Stimulated activated CD8-positive, alpha-beta memory T cell treated with anti-CD3 and anti-CD28 coated beads, Interleukin-12 subunit alpha, Interleukin-12 subunit beta, amount 100 ng/mL, for 4 hours (primary cell): ENCODE measurements at places on chromosomes 12 and 14.

DNA sequence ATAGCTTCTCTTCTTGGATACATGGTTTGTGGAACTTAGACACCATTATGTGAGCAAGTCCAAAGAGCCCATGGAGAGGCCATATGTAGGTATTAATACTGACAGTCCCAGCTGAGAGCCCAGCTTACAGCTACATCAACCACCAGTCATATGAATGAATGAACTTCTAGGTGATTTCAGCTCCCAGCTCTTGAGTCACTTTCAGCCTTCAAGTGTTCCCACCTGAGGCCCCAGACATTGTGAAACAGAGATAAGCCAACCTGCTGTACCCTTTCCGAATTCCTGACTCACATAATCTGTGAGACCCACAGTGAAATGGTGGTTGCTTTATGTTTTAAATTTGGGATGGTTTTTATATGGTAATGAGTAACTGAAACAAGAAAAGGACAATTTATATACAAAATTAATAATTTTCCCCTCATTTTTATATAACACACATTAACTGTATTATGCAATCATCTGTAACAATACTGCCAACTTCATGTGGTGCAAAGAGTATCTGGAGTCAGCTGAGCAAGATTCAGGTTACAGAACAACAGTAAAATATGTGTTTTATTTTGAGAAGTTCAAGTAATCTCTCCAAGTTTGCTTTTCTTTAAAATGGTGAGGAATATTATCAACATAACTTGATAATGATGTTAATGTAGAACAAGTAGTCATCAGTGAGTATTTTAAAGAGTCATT is 27.7 kb upstream of the FBXO33 start:
- DNase-seq, result no peak

- DNase-seq, result no peak
These were observed 389.6 kb upstream of the ATP2B1 start for GRCh38 chr12:90098132-90098779.

DNA sequence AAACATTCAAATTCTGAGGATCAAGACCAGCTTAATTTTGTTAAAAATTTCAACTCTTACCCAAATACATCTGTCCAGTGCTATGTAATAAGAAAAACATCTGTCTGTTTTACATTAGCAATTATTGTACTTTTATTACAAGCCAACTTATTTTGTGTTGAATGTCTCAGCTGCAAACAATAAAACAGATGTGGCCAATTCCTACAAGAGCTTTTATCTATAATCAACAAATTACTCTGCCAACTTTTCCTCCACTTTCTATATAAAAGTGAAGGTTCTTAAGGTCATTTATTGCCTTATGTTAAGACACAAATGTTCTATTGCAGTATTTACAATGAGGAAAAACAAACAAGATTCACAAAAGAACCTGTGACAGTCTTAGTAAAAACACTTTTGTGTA is 72.7 kb downstream of the NOVA1 start:
- no peak for DNase-seq

- DNase-seq, result no peak
These were observed 21.4 kb upstream of the ANKRD9 start for GRCh38 chr14:102530828-102531478.

DNA sequence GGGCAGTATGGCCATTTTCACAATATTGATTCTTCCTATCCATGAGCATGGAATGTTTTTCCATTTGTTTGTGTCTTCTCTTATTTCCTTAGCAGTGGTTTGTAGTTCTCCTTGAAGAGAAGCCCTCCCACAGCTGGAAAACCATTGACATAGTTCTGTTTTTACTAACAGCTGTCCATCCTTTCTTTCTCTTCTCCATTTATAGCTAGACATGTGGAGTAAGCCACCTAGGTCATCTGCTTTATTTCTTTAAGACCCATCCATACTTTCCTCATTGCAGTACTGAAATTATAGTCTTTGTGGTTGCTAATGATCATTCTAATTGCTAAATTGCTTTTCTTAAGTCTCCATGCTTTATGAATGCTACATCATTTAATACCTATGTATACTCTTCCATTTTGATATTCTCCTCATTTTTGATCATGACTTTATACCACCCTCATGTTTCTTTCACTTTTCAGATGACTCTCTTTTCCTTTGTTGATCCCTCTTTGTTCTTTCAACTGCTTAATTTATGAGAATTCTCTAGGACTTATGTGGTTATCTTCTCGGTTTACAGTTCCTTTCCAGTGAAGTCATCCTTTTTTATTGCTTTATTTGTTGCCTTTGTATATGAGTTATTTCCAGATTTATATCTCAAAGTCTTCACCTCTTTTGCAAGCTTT is 114.2 kb downstream of the PCNX1 start:
- no peak for DNase-seq

- DNase-seq, result no peak
These were observed 112.1 kb downstream of the NCOR2 start for GRCh38 chr12:124455336-124455735.

DNA sequence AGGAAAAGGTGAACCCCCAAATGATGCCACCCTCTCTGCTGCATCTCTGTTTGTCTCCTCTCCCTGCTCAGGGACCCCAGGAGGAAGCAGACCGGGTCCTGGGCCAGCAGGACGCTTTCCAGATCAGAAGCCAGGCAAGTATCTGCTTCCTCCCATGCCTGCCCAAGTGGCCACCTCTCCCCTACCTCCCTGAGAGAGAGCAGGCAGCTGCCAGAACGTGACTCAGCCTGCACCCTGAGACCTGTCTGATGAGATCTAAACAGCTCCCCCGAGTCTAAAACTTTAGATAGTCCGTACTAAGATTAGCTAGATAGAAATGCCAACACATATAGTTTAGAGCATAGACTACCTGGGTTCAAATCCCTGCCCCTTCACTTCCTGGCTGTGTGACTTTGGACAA is 31.2 kb upstream of the OAS1 start:
- DNase-seq, result no peak

GRCh38 chr14:70033116-70033515 is 153.9 kb downstream of the SMOC1 start:
- no peak for DNase-seq

- DNase-seq, result no peak
These were observed 13.1 kb upstream of the CCDC85C start for GRCh38 chr14:99616832-99617800.

- no peak for DNase-seq
These were observed 4.5 kb downstream of the CNOT2 start for GRCh38 chr12:70247653-70248199.

DNA sequence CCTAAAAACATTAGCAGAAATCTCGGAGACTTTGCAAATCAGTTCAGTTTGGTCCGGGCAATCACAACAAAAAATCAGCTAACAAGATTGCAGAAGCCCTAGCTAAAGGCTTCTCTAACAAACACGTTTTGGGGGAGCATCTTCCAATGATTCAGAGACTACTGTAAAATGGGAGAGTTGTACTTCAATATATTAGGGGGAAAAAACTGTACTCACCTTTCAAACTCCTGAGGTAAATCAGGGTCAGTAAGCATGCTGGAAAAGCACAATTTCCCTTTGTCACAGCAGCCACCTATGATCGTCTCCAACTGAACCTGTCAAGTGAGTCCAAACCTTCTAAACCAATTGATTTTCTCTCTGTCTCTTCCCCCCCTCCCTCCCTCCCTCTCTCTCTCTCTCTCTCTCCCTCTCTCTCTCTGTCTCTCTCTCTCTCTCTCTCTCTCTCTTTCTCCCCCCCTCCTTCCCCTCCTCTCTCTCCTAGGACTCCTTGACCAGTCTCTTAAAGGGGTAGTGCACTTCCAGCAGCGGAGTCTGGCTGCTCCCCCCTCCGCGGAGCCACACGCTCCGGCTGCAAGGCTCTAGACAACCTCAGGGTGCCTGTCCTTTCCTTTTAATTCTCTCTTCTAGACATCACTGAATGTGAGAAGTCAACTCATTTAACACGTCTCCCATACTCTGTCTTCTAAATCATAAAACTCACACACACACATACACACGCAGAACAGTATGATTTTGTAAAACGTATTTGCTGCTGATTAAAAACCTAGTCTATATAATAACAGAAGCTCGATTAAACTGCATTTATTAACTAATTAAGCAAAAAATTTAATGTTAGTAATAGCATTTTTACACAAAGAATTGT is at the start of gene SOX5:
Gene SOX5 (minus strand): TSS at position 323 of the 862 bp plus-strand sequence. CDS start 69 bp downstream, at position 254.
- DNase-seq, result no peak

GRCh38 chr12:113467502-113468364 is 3.9 kb downstream of the LHX5 start:
- DNase-seq, result no peak

DNA sequence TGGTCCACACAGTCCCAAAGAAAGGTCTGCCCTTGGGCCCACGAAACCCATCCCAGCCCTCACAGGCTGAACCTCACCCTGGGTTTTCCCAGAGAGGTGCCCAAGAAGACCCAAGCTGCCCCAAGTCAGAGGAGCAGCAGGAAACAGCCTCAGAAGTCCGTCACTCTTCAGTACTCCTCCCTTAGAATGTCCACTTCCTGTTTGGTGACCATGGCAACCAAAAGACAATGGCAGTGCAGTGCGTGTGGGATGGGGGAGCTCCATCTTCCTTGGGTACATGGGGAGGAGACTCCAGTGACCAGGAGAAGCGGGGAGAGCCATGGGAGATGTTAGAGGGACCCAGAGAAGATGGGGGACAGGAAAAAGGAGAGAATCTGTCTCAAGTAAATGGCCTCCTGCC is 11.3 kb downstream of the SELPLG start:
- DNase-seq, result no peak

DNA sequence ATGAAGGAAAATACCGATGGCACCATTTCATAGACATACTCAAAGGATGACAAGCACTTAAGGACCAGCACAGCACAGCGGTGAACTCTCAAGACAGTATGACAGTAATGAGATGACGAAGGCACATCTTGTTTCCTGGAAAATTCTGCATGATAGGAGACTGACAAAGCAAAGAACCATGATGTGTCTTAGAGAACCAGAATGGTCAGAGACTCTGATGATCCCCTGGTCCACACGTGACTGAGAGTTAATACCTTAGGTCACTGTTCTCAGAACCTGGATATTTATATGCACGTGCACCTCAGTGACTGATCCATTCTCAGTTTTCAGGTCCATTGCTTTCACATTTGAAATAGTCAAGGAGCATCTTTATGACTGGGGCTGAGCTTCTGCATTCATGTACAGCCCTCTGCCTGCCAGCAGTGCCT is 35.3 kb downstream of the PROX2 start:
- DNase-seq, result no peak

DNA sequence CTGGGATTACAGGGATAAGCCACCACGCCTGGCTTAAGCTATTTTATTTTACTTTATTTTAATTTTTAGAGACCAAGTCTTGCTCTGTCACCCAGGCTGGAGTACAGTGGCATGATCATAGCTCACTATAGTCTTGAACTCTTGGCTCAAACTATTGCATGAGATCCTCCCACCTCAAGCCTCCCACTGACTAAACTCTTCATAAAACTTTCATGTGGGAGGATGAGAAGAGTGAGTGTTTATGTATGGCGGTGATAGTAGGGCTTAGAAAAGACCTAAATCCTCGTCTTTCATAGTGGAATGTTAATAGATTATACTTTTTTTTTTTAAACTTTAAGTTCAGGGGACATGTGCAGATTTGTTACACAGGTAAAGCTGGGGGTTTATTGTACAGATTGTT is 23.5 kb upstream of the PPP4R3A start:
- DNase-seq, result no peak

GRCh38 chr14:100419856-100420255 is 96.7 kb downstream of the SLC25A47 start:
- DNase-seq, result no peak

- no peak for DNase-seq
These were observed 3.1 kb downstream of the GPR33 start for GRCh38 chr14:31484754-31485153.

DNA sequence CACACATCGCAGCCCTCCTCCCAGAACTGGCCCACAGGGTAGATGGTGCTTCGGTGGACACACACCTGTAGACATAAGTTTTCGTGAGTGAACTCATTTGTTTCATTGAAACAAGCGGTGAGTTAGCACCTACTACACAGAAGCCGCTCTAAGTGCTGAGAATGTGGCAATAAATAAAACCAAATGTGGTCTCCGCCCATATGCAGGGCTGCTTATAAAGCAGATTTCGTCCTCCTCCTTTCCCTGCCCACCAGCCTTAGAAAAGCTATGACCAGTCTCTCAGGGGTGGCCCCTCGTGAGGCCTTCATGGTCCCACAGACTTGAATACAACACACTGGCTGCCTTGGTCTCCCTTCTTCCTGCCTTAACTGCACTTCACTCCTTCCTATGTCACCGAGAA is 31.1 kb upstream of the ANO2 start:
- DNase-seq, result no peak

GRCh38 chr14:71988939-71989338 is 56.7 kb downstream of the RGS6 start:
- no peak for DNase-seq

GRCh38 chr12:124792961-124793441 is 70.7 kb downstream of the SCARB1 start:
- no peak for DNase-seq

DNA sequence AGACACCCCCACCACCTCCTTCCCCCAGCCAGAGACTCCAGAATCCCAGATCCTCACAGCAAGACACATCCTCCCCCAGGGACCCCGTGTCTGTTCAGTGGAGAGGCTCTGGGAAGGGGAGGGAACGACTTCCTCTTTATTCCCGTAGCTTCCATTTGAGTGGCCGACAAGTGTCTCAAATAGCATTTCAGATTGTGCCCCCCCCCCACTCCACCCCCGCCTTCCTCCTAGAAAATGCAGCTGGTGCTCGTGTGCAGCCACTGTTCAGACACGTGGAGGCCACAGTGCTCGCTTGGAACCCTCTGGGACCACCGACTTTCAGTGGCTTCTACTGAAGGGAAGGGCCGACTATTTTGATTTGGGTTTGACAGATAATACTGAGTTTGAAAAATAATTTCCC is 14.3 kb downstream of the PPP2R5C start:
- no peak for DNase-seq

DNA sequence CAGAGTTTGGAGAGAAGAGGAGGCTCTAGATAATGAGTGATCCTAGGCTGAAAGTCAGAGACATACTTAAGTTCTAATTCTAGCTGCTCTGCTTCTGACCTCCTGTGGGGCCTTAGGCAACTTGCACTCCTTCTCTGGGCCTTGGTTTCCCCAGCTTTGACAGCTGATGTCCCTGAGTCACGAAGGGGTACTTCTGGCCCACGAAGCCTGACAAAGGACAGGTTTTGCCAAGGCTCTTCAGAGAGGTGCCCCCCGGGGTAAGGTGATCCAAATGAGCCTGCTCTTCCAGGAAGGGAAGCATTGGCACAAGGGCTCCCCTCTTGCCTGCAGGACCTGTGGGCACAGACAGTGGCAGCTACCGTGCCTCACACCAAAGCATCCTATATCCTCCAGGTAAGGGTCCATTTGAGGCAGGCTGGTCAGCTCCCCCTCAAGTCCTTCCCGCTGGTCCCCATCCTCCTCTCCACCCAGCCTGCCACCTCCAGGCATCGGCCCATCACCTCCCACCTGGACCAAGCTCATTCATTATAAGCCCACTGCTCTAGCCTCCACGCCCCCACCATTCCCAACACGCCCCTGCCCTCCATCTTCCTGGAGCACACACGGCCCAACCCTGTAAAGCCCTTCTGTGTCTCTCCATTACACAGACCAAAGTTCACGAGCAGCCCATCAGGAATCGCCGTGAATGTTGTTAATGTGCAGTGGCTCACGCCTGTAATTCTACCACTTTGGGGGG is 1.9 kb upstream of the PPP1R13B start:
- no peak for DNase-seq
